ENCODE measurements at places on chromosomes 3 and 15. TPM values are rescaled to one million over a fixed set of nuclear protein-coding genes. Genes with fewer than 3 reads are reported as not detected.

DNA sequence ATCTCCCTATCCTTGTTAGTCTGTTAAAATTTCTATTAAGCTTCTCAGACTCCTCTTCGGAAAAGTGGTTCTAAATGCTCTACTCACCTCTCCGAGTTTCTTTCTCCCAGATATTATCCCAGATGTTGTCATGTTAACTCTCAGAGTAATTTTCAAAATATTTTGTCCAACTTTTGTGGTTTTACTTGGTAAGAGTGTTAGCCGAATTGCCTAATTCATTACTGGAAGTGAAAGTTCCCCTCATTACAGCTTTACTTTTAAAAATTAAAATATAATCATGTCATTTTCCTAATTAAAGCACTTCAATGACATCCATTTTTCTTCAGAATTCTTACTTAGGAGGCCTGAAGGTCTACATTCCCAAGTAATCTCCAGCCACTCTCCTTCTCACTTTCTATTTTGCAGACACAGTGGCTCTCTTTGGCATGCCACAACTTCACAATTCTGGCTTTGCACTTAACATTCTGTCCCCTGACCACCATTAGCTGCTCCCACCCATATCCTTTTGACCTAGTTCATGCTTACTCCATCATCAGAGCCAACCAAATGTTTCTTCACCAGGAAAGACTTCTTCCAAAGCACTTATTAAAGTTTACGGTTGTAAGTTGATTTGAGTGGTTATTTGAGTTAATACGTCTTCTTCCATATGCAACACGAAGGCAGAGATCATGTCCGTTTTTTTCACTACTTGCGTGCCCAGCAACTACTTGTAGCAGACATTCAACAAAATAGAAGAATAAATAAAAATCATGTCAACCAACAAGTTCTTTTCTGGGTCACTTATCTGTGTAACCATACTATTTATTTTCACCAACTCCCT lies 10.2 kb upstream of the TIPARP start:
- H3K27ac ChIP-seq: no peak overlapping the region
- no peak overlapping the region for H3K4me3 ChIP-seq
- H3K36me3 ChIP-seq: no peaks in the 10 kb centered on the region
- DNase-seq: no peak
- H3K4me1 ChIP-seq: no peaks in the 10 kb centered on the region

DNA sequence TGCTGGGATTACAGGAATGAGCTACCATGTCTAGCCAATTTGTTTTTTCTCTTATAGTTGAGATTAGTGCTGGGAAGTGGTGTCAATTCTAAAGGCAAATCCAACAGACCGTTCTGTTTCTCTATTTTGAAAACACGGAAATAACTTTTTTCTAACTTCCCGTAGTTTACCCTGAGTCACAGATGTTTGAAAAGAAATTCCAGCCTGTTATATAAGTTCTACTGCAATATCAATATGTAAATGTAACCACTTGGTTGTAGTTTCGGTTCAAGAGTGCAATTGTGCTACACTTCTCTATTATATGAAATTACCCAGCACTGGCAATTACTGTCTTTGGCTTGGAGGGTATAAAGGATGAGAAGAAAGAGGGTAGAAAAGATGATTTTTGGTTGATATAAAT lies 22.3 kb upstream of the GNB4 start:
- no peak overlapping the region for H3K27ac ChIP-seq
- no peaks in the 10 kb centered on the region for H3K36me3 ChIP-seq
- H3K27me3 ChIP-seq: no peaks in the 10 kb centered on the region
- H3K4me1 ChIP-seq: no peaks in the 10 kb centered on the region
- H3K4me3 ChIP-seq: no peak overlapping the region

GRCh38 chr3:46386205-46386604 lies 15.5 kb downstream of the CCR5 start:
- H3K36me3 ChIP-seq: no peaks in the 10 kb centered on the region
- H3K4me3 ChIP-seq: no peak overlapping the region
- peak; percentile 42 for DNase-seq
- peaks cover 7% of the 10 kb centered on the region for H3K4me1 ChIP-seq

- no peaks in the 10 kb centered on the region for H3K27me3 ChIP-seq
- H3K27ac ChIP-seq: no peak overlapping the region
- H3K4me1 ChIP-seq: no peaks in the 10 kb centered on the region
- H3K4me3 ChIP-seq: no peak overlapping the region
- DNase-seq: no peak
Observed at GRCh38 chr3:94946683-94947082, 883.8 kb downstream of the NSUN3 start.

DNA sequence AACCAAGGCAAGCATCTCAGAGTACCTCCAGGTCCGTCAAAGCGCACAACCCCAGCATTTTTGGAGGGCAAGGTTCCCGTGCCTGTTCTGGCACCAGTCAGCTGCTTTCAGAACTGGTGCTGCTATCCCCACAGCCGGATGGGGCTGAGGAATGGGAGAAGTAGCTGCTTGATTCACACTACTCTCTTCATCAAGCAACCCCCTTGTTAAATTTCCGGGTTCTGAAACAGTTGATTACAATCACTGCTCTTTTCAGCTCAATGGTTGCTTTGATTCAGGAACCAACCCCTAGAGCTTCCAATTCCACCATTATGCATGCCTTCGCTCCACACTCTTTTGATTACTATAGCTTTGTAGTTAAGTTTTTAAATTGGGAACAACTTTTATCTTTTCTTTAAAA lies 12.3 kb upstream of the UBA7 start:
- no peaks in the 10 kb centered on the region for H3K4me1 ChIP-seq
- no peak overlapping the region for H3K27ac ChIP-seq
- H3K4me3 ChIP-seq: no peak overlapping the region
- H3K27me3 ChIP-seq: no peaks in the 10 kb centered on the region
- DNase-seq: no peak

DNA sequence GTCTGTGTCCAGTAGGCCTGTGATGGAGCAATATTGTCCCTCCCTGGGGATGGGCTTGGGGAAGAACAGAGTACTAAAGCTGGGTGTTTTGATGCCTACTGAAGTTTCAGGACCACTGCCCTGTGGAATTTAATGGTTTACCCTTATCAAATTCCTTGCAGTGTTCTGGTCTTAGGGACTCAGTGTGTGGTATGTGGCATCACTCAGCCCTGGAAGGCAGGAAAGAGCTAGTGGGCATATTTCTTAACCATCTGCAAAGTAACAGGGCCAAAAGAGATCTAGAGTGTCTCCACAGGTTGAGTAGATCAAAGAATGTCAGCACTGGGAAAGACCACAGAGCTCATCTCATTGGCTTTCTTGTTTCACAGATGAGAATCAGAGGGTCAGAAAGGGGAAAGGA lies 11.8 kb upstream of the SCN10A start:
- H3K4me3 ChIP-seq: no peak overlapping the region
- no peak for DNase-seq
- no peak overlapping the region for H3K27ac ChIP-seq
- H3K36me3 ChIP-seq: no peaks in the 10 kb centered on the region
- no peaks in the 10 kb centered on the region for H3K27me3 ChIP-seq

- DNase-seq: no peak
- H3K4me3 ChIP-seq: no peak overlapping the region
- H3K27me3 ChIP-seq: peaks cover 4% of the 10 kb centered on the region
- no peak overlapping the region for H3K27ac ChIP-seq
- H3K36me3 ChIP-seq: no peaks in the 10 kb centered on the region
- no peaks in the 10 kb centered on the region for H3K4me1 ChIP-seq
Observed at GRCh38 chr15:77696871-77697270, 64.2 kb upstream of the LINGO1 start.

DNA sequence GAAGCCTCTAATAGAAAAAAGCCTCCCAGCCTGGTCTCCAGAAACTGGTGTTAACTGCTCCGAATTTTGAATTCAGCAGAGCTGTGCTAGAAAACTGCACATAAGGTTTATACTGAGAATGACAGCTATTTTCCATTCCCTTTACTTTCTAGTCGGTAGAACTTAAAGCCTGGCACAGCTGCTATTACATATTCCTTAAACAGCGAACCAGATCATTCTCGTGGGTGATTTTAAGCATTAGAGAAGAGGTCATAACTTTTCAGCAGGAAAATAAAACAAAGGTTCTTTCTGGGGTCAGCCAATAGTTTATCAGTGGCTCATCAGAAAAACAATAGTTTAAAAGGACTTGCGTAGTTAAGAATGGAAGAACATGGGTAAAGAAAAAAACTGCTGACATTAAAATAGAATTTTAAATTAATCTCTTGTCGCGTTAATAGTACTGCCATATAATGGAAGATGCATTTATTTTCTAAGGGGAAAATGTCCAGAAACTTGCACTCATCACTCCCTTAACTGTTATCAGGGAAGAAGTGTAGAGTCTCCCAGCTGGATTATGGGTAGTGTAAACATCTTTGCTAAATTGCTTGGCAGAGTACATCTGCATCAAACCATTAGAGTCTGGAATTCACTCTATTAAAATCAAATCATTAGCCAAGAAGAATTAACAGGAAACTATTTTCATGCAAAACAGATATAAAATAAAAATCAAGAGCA lies 7.9 kb downstream of the VGLL4 start:
- H3K36me3 ChIP-seq: no peaks in the 10 kb centered on the region
- H3K4me3 ChIP-seq: no peak overlapping the region
- peaks cover 13% of the 10 kb centered on the region for H3K4me1 ChIP-seq
- no peaks in the 10 kb centered on the region for H3K27me3 ChIP-seq
- no peak for DNase-seq

- peaks cover 17% of the 10 kb centered on the region for H3K4me1 ChIP-seq
- no peaks in the 10 kb centered on the region for H3K36me3 ChIP-seq
- no peak overlapping the region for H3K4me3 ChIP-seq
- peak overlapping the region; percentile 70 for H3K27ac ChIP-seq
- DNase-seq: no peak
Observed at GRCh38 chr15:88636654-88637053, 2.2 kb upstream of the ISG20 start.

GRCh38 chr3:24615177-24615576 lies 120.5 kb upstream of the THRB start:
- H3K27me3 ChIP-seq: no peaks in the 10 kb centered on the region
- no peaks in the 10 kb centered on the region for H3K36me3 ChIP-seq
- no peaks in the 10 kb centered on the region for H3K4me1 ChIP-seq
- DNase-seq: no peak
- no peak overlapping the region for H3K4me3 ChIP-seq

KBTBD13 gene
- not detected for total RNA-seq

TTC23 gene
- total RNA-seq: 39.5 TPM

CLRN1 gene
- not detected for total RNA-seq

Measured in prostate gland (tissue), 2 donors.